Epithelial cell of umbilical artery (primary cell): ENCODE measurements at places on chromosomes 2 and 18. TPM values are rescaled to one million over a fixed set of nuclear protein-coding genes. Genes with fewer than 3 reads are reported as not detected.

TMEM247 gene
- total RNA-seq, result not detected in 2 replicates

EFHD1 gene
- not detected in 2 replicates for total RNA-seq

COL3A1 gene
- 24.0 and 46.7 TPM in 2 replicates for total RNA-seq

RPIA gene
- 14.9 and 19.3 TPM in 2 replicates for total RNA-seq

CPLX4 gene
- total RNA-seq, result not detected in 2 replicates

DNMT3A gene
- 28.6 and 38.6 TPM in 2 replicates for total RNA-seq

PTPRM gene
- total RNA-seq, result 34.4 and 37.2 TPM in 2 replicates

TCF4 gene
- total RNA-seq, result 194 and 235 TPM in 2 replicates

GTF2A1L gene
- 0.91 and 1.3 TPM in 2 replicates for total RNA-seq

SP3 gene
- total RNA-seq, result 70.5 and 123 TPM in 2 replicates

PTPN2 gene
- total RNA-seq, result 16.6 and 20.5 TPM in 2 replicates

RAD51AP2 gene
- not detected in 2 replicates for total RNA-seq
